Thoracic aorta (tissue), 2 donors: ENCODE measurements at places on chromosomes 3 and 15.

DNA sequence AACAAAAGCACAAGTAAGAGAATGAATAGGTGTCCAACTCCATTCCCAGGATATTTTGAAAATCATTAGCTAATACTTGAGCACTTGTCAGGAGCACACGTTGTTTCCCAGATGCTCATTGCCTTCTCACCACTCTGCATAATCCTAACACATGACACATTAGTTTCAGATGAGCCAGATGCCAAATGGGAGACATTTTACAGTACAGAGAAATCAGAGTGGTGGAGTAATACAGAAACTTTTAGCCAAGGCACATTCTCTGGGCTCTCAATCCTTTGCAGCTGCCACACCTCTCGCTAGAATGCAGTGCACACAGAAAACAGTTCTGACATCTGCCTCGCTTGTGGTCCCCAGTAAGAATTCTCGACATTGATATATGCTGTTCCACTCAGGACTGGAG lies 76.6 kb downstream of the P3H2 start:
- no peak for DNase-seq

DNA sequence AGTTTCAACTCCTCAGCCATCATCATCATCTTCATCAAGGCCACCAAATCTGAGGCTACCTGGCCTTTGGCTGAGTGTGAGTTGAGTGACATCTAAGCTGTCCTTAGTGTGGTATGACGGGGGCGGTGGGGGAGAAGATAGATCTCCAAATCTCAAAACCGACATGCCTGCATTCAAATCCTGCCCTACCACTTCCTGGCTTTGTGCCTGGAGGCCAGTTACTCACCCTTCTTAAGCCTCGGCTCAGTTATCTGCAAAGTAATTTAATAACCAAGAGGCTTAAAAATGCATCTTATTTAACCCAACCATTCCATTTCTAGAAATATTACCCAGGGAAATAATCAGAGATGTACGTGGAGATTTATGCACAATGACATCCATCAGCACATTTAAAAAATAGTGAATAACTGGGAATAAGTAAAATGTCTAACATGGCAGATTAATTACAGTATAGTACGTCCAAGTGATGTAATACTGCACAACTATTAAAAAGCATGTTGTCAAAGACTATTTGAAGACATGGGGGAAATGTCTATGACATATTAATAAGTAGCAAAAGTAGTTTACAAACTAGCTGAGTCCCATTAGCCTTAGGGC lies 167.4 kb downstream of the NTRK3 start:
- DNase-seq, result no peak

GRCh38 chr3:166274351-166275023 lies 437.3 kb upstream of the BCHE start:
- DNase-seq, result no peak

GRCh38 chr15:78567531-78567930 lies 2.2 kb downstream of the CHRNA5 start:
- no peak for DNase-seq
